Activated CD4-positive, alpha-beta T cell treated with anti-CD3 and anti-CD28 coated beads, Interleukin-2, Interleukin-6, amounts not matched to agents 100 ng/mL and 50 ng/mL, durations not matched to agents 16 hours and 8 hours (primary cell): ENCODE measurements at places on chromosomes 4 and X.

DNA sequence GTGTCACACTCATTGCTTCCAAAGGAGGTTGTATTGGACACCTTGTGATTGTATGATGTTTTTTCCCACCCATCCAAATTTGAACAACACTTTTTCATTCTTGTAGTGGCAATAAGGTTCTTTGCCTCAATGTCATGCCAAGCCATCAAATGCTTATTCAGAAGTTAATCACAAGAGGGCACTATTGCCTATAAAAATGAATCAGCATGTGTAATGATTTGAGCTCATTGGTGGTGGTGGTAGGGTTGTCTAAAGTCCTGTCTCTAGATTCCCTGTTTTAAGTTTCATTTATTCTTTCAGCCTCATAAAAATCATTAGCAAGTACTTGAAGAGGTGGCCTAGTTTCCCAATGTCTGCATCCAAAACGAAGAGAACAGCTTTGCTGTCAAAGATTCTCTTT, 37.0 kb downstream of the IRS4 start:
- DNase-seq, result peak; percentile 33

DNA sequence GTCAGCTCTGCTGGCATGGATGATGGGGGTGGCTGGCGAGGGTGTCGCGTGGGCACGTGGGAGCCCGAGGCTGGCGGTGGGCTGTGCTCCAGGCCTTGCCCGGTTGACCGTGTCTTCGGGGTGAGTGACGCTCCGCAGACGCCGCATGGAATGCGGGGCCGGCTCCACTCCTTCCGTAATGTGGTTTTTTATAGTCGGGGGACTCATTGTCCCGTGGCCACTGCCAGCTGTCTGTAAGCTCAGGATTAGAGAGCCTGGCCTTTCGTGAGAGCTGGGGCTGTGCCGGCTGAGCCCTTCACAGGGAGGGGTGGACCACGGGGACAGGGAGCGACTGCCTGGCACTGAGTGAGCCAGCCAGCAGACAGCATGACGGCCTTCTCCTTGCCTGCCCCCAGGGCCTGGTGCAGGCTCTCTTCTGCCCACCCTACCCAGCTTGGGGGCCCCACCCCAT, 20.4 kb downstream of the DOK7 start:
- no peak for DNase-seq

DNA sequence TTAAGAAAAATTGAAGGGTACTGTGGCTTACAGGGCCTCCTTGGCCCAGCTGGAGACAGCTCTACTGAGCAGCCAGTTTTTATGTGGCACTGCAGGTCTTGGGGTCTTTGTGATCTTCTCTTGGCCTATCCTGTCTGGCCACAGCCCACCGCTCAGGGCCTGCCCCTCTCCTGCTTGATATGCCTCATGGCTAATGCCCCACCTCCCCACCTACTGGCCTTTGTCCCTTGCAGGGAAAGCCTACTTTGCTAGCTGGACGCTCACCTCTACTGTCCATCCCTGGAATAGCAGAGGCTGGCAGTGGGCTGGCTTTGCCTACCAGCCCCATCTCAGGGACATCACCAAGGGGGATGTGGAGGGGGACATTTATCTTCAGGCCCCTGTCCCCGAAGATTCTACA, 134.1 kb downstream of the PJA1 start:
- no peak for DNase-seq

DNA sequence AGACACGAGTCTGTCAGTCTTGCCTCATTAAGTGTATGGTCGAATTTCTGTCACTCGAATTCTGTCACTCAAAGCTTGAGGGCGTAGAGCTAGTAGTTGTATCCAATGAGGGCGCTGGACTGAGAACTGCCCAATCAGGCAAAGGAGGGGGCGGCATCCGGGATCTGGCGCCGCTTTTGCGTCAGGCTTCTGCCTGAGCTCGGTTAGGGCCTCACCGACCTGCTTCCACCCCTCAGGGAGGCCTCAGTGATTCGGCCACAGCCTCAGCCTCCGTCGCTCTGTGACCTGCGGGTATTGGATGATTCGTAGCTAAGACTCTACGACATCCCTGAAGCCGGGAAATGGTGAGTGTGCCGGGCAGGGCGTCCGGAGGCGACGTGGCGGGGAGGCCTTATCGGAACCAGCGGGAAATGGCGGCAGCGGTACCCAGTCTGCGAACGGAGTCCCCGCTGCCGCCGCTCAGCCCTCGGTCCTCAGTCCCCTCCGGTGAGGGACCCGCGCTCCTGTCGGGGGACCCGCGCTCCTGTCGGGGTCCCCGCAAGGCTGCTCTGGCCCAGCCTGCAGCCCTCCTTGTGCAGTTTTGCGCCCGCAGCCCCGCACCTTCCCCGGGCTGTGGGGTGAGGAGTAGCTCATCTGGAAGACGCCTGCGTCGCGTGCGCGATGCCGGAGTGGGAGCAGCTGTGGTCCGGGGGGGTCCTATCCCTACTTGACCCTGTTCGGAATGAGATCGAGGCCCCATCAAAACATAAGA, 88.3 kb downstream of the ZNF718 start:
- DNase-seq, result no peak

DNA sequence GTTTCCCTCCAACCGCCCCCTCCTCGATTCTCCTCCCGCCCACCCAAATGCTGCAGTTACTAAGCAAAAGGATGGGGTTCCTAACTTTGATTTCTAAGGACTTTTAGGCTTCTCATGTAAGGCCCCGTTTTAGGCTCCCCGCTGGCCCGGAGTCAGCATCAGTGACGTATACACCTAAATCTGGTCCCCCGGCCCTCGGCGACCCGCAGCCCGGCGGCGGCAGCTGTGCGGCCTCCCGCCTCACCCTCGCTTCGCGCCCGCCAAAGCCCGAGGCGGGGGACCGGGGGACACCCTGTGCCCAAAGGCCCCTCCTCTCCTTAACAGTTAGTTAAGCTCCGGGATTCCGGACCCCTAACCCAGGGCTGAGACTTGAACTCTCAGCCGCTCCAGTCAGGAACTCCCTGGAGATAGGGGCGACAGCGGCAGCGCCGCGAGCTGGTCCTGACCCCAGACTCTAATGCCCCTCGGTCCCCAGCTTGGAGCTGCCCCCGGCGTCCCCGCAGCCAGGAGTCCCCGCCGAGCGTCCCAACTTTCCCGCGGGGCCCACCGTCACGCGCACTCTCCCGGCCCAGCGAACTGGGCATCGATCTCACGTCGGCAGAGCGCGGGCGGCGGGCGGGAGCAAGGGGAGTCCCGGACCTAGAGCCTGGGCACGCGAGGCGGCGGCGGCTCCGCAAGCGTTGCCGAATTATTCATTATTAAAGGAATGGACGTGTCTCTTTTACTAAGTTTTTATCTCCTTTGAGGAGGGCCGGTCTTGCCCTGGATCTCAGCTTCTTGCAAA, 1.5 kb upstream of the NR3C2 start:
- DNase-seq, result peak; percentile 16

GRCh38 chrX:149021159-149021558, 483.9 kb downstream of the IDS start:
- no peak for DNase-seq

GRCh38 chr4:26048378-26048882, 134.4 kb downstream of the SMIM20 start:
- no peak for DNase-seq

DNA sequence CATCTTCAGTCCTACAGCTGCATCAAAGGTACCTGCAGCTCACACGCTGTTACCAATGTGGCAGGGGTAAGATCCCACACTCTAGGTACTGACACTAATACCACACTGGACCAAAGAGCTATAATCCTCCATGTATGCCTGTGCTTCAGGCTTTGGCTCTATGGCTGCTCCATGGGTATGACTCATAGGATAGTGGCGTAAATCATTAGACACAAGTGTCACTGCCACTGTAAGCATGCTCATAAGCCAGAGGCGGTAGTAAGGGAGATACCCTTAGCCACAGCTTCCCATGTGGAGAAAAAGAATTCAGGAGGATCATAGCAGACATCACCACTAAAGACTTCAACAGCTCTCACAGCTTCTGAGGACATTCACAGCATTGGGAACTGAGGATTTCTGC, 287.5 kb downstream of the ACTRT1 start:
- no peak for DNase-seq

DNA sequence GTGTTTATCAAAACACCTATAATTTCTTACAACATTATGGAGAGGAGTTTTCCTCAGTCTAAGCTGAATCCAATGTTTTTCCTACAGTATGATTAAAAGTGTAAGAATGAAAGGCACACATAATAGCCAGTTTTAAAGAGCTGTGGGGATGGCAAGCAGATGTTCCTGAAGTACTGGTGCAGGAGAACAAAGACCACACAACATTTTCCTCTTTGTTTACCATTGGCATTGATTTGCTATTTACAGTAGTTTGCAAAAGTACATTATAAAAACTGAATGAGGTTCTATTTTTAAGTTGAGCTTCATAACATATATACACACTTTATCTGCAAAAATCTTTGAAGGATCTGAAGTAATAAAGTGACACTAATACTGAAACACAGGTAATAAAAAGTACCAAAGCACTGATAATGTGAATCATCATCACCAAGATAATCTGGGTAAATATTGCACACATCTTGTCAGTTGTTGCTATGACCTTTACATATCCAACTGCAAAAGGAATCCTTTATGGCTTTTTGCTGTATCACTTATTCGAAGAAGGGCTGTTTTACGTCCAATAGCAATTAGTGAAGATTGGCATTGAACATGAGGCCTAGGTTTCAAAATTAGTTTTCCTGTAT, 22.5 kb downstream of the TCEAL1 start:
- no peak for DNase-seq

GRCh38 chrX:18895189-18895951, 88.5 kb downstream of the PHKA2 start:
- DNase-seq, result no peak

- no peak for DNase-seq
Observed at GRCh38 chr4:136855886-136856285, 676.4 kb downstream of the PCDH18 start.

DNA sequence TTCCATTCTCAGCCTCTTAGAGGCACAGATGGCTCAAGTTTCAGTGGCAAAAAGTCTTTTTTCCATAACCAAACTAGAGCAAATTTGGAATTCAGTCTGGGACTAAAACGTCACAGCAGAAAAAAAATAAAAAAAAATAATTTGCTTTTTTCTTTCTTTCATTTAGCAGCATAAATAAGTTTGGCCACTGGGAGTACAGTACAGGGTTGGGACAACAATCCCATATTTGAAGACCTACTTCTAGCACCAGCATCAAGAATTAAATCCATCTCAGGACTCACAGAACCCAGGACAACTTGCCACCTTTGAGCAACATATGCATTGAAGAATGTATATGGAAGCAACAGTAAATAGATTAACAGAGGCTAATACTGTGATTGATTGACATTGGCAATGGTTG, 214.0 kb downstream of the FBXW7 start:
- DNase-seq, result no peak

DNA sequence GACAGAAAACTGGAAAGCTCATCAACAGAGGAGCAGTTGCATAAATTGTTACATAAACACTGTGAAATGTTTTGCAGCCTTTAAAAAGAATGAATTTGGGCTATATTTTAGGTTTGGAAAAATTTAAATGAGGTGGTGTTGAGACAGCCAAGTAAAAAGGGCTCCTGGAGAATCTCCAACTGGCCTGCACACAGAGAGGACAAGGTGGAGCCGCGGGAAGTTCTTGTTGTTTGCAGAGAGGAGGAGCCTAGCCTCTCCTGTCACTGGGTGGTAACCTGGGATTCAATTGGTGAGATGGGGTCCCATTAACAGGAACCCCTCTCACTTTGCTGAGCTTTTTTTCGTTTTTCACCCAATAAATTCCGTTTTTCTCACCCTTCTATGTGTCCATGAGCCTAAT, 13.4 kb downstream of the GIMD1 start:
- DNase-seq, result no peak

DNA sequence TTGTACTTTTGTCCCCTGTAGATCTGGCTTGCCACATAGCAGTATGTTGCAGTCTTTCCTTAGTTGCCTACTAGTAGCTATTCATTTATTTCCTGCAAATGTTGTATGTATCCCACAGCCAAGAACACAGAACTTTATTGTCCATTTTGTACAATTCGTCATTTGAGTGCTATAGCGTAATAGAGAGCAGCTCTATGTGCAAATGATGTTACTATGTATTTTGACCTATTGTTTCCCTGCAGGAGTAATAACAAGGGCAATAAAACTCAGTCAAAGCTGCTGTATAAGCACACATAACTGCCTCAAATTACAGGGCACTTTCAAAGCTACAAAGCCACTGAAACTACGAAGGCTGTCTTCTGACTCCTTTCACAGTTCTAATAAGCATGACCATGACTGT, 48.1 kb downstream of the NRK start:
- DNase-seq, result no peak

GRCh38 chr4:169315530-169316343, 45.0 kb upstream of the SH3RF1 start:
- no peak for DNase-seq
